NCI-H226 (cell line): ENCODE measurements at places on chromosomes 7 and 10.
A peak's percentile ranks its signal among the peaks of the same experiment; 100 is the strongest.

DNA sequence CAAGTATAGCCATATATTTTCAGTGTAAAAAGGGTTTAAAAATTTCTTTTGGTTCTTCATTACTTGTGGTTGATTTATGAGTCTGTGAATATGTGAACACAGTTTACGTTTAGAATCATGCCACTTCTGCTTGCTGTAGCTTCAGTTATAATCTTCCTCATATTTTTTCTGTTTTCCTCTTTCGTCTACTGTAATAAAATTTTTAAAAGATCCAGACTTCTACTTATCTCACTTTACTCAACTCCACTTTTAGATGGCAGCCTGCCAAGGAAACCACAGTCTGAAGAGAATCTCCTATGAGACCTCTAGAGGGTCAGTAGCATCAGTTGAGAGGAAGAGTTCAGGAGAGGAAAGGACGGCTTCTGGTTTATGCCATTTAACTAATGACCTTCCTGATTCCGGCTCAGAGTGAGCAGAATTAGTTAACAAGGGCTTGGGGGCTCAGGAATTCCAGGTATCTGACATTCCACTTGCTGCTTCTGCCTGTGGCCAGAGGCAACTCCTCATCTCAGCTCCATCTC is 21.4 kb downstream of the CREB5 start:
- peak; percentile 89 for DNase-seq

DNA sequence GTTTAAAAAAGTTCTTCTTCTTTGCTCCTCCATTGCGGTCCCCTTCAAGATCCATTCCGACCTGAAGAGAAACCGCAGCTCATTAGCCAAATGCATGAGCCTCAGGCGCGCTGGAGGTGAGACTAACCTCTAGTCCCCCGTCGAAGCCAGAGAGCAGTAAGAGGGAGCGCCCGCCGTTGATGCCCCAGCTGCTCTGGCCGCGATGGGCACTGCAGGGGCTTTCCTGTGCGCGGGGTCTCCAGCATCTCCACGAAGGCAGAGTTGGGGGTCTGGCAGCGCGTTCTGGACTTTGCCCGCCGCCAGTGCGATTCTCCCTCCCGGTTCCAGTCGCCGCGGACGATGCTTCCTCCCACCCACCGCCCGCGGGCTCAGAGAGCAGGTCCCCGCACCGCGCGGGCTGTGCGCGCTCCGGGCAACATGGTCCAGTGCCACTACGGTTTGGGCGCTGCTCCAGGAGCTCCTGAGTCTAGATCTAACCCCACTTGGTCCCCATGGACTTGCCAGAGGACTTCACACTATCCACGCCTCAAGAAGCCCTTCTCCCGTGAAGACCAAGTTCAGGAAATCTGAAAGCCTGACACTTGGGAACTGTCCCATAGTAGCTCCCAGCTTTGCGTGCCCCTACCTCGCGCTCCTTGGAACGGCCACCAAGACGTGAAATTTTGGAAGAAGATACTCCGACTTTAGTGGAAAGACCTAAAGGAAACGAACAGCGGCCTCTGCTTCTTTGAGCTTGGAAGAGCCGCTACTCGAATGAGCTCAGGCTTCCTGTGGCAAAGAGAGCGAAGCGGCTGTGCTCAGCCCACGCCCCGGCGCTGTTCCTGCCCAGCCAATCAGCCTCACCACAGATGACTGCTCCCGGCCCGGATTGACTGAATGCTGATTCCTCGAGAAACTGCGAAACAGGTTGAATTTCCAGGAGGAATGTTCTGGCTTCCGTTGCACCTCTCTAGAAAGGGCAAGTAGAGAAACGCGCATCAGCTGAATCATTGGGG is at the start of gene ABCB1:
ABCB1 (minus strand) TSS at position 755 of the 995 bp plus-strand sequence; CDS start at position 55, 700 bp downstream.
- DNase-seq = peak; percentile 53

GRCh38 chr10:16923726-16924125 is 106.5 kb upstream of the RSU1 start:
- no peak for DNase-seq

GRCh38 chr7:95322854-95323253 is 1.5 kb downstream of the PON1 start:
- DNase-seq = no peak

DNA sequence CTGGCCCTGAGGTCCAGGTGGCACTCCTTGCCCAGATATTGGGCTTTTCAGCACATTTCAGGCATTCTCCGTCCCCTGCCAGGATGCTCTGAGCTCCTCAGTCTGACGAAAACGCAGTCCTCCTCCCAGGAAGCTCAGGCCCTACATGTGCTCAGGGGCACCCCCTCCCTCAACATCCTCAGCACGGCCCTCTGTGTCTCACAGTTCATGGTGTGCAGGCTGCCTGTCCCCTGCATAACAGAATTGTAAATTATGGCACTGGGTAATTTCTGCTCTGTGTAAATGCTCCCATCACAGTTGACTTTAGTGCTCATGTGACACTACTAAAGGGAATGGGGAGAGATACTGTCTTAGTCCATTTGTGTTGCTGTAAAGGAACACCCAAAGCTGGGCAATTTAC is 563.8 kb downstream of the DNAJB6 start:
- no peak for DNase-seq

GRCh38 chr10:121158988-121159579 is 307.9 kb downstream of the WDR11 start:
- peak; percentile 18 for DNase-seq

DNA sequence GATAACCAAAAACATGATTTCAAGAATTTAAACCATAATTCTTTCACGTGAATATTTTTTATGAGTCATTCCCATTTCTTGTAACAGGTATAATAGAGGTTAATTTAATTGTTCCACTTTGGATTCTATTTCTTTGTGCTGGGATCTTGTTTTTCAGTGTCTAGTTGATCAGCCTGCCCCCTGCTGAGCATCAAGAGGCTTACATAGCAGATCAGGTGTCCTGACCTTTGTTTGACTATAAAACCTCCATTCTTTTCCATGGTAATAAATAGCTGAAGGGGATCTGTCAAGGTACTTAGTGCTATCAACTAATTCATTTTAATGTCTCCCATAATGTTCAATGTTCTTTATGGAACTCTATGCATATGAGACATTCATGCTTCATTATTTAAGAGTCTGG is 4.9 kb downstream of the COL17A1 start:
- no peak for DNase-seq
